ENCODE measurements at places on chromosomes 11 and 22. TPM values are rescaled to one million over a fixed set of nuclear protein-coding genes. Genes with fewer than 3 reads are reported as not detected.

The PDGFB gene
- total RNA-seq: not detected

The OR2AT4 gene
- not detected for total RNA-seq

The TRIM51 gene
- not detected for total RNA-seq

The KRTAP5-11 gene
- total RNA-seq: not detected

The CCDC73 gene
- not detected for total RNA-seq

DNA sequence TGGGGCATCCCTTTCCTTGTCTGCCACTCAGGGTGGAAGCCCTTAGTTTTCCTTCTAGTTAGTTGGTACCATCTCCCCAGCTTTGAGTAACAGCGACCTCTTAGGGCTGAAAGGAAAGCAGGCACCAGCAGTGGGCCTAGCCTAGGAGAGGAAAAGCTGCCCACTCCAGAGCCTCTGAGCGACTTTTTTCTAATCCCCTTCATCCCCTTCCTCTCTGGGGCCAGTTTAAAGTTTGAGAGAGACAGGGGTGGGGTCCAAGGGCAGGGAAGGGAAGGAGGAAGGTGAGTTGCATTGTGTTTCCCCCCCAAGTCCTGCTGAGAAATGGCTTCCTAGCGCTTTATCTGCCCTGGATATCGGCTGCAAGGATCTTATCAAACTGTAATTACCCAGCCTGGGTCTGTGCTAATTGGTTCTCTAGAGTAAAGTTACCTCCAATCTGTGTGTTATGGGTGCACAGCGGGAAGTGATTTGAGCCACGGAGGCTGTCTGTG, 573.9 kb upstream of the CADM1 start:
- DNase-seq: no peak

- no peak for DNase-seq
Measured at GRCh38 chr11:14413307-14414069, 54.5 kb upstream of the RRAS2 start.

- DNase-seq: peak; percentile 33
Measured at GRCh38 chr11:22920939-22921565, 60.8 kb upstream of the CCDC179 start.

DNA sequence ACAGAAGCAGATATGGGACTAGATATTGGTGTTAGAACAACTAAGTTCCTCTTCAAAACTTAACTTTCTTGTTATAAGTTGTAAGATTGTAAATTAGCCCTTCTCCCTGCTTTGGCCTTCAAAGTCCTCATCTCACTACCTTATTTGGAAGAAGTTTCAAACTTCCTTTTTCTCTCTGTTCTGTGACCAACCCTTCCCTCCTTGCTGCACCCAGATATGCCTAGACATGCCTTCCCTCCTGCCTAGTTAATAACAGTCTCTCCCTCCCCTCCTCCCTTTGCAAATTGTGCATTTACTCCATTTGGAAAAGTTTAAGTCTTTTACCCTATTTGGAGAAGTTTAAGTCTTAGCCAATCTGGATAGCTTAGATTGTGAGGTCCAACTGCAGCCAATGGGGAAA, 4.9 kb downstream of the OR52K2 start:
- DNase-seq: no peak

All from NCI-H460 (cell line).